ENCODE measurements at places on chromosomes 4 and X.

- DNase-seq, result peak; percentile 63
Observed at GRCh38 chr4:142656178-142656577, 189.9 kb downstream of the INPP4B start.

DNA sequence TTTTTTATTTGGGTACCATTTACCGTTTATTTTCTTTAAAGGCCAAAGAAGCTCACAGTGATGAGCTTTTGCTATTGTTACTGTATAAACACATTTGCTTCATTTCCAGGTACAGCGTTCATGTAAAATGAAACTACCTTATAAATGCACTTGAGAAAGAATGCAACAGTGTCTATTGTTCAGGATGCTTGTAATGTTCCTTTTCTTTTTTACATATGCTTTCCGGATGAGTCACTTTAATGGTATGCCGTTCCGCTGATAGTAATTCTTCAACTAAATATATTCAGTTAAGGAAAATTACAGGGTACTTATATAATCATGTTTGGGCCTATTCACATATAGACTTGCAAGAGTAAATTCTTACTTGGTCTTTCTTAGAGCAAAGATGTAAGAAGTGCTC is 354.9 kb downstream of the RPA4 start:
- no peak for DNase-seq

- no peak for DNase-seq
Observed at GRCh38 chrX:639151-639550, 8.6 kb downstream of the SHOX start.

GRCh38 chr4:98260579-98261404 is at the start of gene RAP1GDS1:
Gene RAP1GDS1 (plus strand): TSS chr4:98261384. CDS start chr4:98261566, 182 bp downstream.
- DNase-seq, result peak; percentile 96

DNA sequence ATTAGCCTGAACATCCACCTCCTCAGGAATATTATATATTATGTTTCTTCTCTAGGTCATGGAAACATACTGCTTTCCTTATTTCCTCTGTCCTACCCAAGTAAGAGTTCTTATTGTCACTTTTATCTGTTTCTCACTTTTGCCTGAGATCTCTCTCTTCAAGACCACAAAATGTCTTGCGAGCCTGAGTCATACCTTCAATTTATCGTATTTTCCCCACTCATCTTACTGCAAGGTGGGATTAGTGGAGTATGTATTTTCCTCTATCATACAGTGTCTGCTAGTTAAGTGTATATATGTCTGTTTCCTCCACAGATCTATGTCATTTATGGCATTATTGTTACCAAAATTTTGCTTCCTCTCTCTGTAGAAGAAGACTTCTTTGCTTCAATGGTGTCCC is 124.5 kb downstream of the EIF4E start:
- DNase-seq, result no peak

DNA sequence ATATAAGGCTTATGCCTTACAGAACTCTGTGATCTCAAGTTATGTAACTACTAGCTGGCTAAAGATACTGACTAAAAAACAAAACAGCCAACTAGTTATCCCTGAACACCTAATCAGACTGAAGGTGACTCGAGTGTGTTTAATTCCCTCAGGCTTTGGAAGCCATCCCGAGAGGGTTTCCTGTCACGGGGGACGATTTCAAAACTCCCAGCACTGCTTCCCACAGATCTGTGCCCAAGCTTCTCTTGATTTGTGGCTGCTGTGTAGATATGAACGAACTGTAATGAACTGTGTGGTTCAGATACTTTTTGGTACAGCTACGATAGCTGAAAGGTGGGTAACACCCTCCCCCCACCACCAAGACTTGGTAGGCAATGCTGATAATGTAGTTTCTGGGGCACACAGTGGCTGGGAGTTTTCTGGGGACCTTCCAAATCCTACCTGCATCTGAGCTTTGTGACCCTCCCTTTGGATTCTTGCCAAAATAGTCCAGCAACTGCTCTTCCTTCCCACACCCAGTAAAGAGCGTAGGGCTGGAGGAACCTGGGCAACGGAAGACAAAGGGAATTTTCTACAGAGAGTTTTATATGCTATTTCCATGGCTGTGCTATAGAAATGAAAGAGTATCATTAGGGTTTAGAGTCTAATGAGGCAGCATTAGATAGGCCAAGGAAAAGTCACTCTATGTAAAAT is 148.8 kb downstream of the MGST2 start:
- DNase-seq, result no peak

- DNase-seq, result no peak
Observed at GRCh38 chr4:156692016-156692415, 279.6 kb downstream of the PDGFC start.

DNA sequence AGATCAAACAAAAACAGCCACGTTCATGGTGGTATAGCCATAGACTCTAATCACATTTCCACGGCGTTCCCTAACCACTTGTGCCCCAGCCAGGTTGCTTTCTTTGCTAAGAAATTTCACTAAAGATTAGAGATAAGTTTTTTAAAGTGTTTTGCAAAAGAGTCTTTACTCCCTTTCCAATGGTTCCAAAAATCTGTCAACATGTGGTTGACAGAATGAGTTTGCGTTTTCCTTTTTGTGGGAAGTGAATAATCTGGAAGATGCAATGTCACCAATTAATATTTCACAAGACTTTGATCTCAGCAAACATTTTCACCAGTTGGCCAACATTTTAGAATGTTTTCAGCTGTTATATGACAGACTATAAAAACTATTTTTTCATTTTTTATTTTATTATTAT is 35.3 kb downstream of the CXCL1 start:
- no peak for DNase-seq

GRCh38 chrX:55450259-55450658 is 1.7 kb upstream of the MAGEH1 start:
- peak; percentile 57 for DNase-seq

DNA sequence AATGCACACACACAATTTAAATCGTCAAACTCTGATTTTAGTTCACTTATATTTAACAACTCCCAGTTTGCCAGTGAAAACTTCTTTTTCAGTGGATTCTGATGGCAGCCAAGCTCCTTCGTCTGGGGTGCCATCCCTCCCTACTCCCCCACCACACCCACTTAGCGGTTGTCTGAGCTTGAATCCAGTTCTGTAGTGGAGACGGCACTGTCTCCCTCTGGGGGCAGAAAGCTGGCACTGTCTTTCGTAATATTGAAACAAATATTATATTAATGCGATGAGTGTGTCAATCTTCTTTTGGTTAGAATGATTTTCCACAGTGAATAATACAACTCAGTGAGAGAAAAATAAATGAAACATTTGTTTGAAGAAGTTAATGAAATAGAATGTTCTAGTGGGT is 5.4 kb downstream of the MEPE start:
- DNase-seq, result peak; percentile 14

DNA sequence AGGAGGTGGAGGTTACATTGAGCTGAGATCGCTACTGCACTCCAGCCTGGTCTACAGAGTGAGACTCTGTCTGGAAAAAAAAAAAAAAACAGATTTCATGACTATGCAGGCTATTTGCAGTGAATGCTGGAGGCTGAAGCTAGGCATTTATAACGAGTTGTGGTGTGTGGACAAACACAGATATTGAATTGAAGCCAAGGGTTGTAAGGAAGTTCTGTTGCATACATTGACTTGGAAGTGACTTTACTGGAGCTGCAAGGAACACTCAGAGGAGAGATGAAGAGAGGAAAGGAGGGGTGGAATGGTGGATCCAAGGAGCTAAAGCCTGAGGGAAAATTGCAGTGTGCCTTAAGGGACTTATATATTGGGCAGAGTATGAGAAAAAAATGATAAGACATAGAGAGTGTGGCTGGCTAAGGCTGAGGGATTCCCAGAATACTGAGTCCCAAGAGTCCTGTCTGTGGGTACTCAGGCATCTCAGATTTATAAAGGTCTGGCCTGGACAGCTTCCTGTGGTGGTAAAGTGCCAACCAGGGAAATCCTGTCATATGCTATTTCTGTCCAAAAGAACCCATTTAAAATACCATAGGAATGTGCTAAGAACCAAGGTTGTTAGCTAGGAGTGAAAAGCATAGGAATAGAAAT is 87.8 kb upstream of the GUCY1A1 start:
- no peak for DNase-seq

- DNase-seq, result no peak
Observed at GRCh38 chr4:145722561-145722960, 42.6 kb downstream of the C4orf51 start.

DNA sequence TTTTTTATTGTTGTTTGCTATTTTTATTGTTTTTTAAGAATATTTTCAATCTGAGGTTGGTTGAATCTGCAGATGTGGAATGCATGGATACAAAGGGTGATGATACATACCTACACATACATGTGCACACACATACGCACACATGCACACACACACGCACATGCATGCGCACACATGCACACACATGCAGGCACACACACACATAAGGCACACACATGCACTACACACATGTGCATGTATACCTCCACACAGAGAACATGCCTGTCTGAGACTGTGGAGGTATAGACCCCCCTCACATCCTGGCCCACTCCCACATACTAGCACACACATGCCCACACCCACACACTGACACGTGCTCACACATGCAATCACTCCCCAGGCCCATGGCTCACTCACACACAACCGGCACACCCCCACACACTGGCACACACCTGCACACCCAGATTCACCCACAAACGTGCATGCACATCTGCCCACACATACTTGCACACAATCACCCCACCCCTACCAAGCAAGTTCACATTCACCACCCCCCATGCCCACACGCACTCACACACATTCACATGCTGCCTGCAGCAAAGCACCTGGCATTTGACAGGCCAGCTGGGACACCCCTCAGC is 97.6 kb upstream of the AFAP1 start:
- no peak for DNase-seq

DNA sequence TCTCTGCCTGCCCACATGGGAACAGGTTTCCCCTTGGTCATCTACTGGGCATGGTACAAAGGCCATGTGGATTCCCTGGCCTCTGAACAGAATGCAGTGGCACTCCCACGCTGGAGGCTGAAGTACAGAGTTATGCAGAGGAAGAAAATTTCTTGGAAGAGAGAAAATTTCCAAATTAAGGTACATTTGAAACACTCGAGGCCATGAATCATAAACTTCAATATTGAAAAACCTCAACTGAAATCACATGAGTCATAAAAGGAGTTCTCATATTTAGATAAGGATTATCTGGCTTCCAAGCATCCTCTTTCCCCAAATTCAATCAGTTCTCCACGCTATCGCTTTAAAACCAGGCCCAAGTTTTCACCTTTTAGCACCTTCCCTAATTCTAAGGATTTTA is 28.1 kb upstream of the TXK start:
- peak; percentile 32 for DNase-seq

- no peak for DNase-seq
Observed at GRCh38 chr4:73917081-73917501, 47.9 kb downstream of the CXCL1 start.

GRCh38 chr4:122412547-122412946 is 33.7 kb downstream of the ADAD1 start:
- DNase-seq, result peak; percentile 53

- peak; percentile 82 for DNase-seq
Observed at GRCh38 chr4:15396157-15396800, 31.6 kb upstream of the C1QTNF7 start.

- no peak for DNase-seq
Observed at GRCh38 chr4:187617113-187617512, 378.5 kb upstream of the ZFP42 start.

GRCh38 chr4:38117591-38117990 is 157.4 kb downstream of the PTTG2 start:
- no peak for DNase-seq

DNA sequence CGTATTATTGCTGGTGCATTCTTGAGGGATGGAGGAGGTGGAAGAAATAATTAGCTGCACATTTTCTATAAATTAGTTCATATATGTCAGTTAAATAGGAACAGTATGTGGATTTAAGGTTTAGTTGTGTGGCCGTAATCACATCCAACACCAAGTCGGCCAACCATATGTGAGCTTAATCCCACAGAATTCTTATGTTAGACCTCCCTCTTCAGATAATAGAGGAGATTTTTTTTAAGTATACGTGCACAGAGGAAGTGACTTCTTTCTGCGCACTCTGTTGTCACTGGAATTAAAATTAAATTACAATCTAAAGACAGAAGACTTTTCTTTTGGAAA is 2.1 kb downstream of the SEPTIN11 start:
- DNase-seq, result no peak

DNA sequence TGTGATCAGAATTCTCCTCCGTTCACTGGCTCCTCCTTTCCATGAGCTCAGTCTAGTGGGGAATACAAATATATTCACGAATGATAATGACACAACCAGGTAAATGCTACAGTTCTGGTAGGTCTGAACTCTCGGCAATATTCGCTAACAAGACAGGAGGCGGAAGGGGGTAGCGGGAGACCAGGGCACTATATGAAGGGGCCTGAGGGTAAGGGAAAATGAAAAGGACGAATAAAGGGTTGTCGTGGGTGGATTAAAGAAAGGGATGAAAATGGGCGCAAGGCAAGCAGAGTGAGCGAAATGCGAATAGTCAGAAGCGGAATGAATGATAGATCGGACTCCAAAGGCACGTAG is 743 bp downstream of the NKAP start:
- peak; percentile 39 for DNase-seq

DNA sequence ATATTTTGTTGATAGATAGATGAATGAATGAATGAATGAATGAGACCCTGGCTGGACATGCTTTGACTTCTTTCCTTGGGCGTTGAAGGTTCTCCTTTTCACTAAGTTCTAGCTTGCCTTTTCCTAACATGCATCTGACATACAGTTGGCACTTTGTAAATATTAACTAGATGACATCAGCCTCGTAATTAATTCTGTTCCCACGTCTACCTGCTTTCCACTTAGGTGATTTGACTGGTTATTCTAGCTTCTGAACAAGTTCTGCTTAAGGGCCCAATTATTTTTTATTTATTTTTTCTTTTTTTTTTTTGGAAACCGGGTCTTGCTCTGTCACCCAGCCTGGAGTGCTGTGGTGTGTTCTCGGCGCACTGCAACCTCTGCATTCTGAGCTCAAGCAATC is 13.9 kb upstream of the RASL11B start:
- peak; percentile 65 for DNase-seq

DNA sequence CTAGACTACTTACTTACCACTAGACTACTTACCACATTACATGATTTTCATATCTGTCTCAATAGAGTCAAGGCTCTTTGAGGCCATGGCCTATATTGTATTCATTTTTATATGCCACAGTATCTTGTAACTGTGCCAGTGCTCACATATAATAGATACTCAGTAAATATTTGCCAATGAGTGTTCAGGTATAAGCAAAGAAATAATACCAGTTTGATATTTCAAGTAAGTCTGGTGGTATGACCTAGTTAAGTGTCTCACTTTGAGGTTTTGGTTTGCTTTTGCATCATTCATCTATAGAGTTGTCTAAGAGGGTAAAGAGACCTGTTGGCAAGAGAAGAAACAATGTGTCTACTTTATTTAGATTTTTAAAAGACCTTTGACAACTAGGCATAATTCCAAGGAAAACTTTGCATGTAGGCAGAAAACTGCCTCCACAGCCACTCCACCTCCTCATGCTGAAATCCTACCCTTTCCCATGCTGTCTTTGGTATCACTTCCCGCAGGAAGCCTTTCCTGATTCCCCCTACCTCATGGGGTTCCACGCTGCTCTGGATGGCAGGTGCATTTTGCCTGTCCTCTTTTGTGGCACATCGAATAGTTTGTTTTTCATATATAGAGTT is 91.3 kb upstream of the KLHL13 start:
- DNase-seq, result peak; percentile 76

Data from DMS53 (cell line).